Lower leg skin (tissue), 4 donors: ENCODE measurements at places on chromosomes 2 and 18.

- no peak for DNase-seq
Observed at GRCh38 chr18:77339093-77339492, 89.4 kb downstream of the GALR1 start.

GRCh38 chr2:20157193-20157891, 67.6 kb downstream of the SDC1 start:
- DNase-seq, result no peak

GRCh38 chr2:44275927-44276303, 635 bp downstream of the SLC3A1 start:
- DNase-seq, result no peak

GRCh38 chr2:136247204-136247950, 129.4 kb upstream of the CXCR4 start:
- DNase-seq, result no peak

DNA sequence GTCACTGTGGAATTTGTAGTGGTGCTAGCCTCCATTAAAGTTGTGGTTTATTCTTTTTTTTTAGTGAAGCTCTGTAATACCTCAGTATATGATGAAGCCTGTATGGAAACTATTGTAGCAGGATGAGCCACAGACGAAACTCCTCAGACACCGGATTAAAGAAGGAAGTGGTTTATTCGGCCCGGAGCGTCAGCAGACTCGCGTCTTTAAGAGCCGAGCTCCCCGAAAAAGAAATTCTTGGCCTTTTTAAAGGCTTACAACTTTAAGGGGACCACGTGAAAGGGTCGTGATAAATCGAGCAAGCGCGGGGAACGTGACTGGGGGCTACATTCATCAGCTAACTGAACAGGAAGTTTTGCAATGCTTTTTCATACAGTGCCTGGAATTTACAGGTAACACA, 8.1 kb upstream of the CCL20 start:
- DNase-seq, result no peak

DNA sequence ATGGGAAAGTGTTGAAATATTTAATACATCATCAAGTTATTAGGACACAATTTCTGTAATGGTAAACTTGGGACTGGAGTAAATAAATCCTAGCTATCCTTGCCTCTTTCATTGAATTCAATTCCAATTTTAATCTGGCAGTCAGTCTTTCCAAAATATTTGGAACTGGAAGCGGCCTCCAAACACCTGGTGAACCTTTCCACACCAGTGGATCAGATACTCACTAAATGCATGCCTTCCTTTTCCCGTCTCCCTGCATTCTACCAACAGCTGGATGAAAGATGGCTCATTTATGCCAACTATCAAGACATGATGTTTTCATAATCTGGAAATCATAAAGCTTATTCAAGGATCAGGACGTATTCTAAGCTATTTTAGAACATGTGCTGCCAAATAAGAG, 488.2 kb upstream of the SPHKAP start:
- no peak for DNase-seq

DNA sequence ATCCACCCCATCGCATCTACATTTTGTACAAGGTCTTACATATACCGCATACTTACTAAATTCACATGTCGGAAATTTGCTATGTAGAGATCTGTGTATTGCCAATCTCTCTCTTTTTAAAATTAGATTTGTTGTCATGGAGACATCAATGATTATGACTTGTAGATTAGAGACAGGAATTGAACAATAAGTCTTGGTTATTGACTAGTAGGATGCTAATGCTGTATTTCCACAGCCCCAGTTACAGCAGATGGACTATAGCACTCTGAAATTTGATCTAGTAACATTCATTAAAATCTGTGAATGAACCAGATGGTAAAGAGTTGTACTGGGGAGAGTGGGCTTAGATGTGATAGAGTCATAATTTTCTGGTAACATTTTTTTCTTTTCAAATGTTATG, 805.7 kb downstream of the SLC4A3 start:
- DNase-seq, result no peak

DNA sequence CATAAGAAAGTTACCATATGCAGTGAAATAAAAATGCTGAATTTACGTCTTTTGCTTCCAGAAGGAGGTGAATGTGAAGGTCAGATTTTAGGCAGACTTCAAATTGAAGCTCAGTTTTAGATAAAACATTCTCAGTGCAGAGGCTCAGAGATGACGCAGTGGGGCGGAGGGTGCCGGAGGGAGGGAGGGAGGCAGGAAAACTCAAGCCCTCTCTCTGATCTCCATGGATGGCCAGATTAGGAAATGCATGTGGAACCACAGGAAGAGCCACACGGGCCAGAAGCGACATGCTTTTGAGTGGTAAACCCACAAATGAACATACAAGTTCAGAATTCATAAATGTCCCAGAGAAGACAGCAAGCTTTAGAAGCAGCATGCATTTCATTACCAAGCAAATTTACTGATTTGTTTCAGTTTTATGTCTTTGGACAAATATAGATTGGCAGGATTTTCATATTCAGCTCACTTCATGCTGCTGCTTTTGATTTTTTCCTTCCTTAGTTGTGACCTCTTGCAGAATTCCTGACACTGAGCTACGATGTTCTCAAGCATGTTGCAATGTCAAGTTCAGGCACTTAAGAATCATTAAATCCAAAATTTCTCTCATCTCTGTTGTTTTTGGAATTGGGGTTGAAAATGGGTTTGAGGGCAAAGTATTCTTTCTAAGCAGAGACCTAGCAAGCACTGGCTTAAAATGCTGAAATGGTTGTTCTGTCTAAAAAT, 29.7 kb upstream of the APCDD1 start:
- no peak for DNase-seq

DNA sequence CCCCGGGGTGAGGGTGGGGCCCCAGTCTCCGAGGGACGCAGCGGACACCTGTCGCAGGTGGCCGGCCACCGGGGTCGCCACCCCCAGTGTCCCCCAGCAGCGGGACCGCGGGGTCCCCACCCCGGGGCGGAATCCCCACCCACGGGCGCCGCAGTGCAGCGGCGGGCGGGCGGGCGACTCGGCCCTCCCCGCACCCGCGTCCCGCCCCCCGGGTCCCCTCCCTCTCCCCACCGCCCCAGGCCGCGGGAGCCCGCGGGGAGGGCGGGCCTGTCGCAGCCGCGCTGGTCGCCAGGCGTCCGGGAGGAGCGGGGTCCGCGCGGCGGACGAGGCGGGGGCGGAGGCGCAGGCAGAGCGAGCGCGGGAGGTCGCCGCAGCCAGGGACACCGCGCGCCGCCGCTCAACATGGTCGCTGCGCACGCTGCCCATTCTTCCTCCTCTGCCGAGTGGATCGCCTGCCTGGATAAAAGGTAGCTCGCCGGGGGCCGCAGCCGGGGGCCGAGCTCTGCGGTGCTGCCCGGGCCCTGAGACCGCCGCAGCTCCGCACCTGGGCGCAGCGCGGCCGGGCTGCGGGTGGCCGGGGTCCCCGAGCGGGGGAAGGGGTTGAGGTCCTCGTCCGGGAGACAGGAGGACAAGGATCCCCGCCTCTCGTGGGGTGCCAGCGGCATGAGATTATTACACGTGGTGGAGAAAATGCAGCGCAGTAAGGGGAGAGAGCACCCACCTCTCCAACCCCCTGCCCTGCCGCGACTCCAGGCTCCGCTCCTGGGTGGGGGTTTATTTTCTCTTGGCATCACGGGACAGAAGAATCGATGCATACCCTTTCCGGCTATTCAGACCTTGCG, at the start of gene RAPGEF4:
Gene RAPGEF4, plus strand, starts transcription at position 264 of the 842 bp plus-strand sequence. Its CDS starts 139 bp downstream, at position 403.
- no peak for DNase-seq

- DNase-seq, result no peak
Observed at GRCh38 chr2:11410101-11410500, 55.9 kb downstream of the E2F6 start.

DNA sequence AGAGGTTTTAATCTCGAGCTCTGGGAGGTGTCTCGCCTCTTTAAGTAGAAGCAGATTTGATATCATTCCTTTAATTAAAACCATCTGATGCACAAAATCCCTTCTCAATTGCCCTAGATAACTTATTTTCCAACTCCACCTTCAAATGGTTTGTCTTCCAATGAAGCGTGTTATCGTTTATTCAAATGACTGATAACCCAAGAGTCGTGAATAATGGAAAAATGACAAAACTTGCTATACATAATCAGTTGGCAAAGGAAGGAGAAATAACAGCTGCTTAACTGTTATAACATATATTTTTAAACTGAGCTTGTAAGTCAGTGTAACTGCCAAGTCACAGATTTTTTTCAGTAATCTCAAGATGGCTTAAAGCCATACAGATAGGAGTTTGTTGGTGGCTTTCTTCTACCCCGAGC, 144.6 kb downstream of the QPCT start:
- DNase-seq, result no peak

- no peak for DNase-seq
Observed at GRCh38 chr2:222854773-222855700, 5.8 kb upstream of the ACSL3 start.

DNA sequence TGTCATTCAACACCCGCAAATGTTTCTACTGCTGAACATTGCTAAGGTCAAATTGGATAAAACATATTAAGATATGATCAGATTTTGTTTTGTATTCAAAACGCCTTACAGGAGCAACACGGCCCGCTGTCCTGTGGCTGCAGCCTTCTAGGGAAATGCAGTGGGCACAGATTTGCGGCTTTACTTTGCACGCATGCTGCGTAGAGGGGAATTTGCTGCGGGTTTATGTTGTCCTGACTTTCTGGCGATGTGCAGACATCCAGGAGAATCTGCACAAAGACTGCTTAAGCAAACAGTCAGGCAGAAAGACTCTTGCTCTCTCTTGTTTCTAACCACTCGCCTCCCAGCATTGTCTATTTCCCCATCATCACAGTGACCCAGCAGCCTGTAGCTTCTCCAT, 88.3 kb downstream of the LRRC30 start:
- no peak for DNase-seq

DNA sequence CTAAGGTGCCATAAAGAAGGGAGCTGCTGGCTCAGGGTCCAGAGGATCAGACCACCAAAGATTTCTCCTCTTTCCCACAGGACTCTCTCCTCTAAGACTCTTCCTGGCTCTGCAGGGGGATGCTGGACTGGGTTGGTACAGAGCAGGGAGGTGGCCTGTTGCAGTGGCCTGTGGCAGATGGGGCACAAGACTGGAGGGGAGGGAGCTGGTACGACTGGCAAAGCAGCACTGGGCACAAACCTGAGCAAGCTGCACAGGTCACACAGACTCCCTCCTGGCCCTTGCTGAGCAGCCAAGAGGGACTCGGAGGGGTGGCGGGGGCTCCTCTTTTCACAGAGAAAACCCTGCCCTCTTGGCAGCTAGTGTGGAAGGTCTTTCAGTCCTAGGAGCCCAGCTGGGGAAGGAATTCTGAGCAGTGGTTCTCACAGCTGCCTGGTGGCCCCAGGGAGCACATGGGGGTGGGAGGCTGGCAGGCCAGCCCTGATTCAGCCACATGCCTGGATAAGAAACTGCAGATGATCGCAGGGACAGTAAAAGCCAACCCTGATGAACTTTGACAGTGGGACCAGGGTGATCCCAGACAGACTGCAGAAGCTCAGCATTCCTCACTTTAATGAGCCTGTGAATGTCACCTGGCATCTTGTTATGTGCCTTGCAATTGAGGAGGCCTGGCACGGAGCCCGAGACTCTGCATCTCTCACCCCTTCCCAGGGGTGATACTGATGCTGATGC, 32.5 kb upstream of the ACAA2 start:
- no peak for DNase-seq

- DNase-seq, result no peak
Observed at GRCh38 chr2:240722796-240723735, 31.4 kb downstream of the AQP12A start.

DNA sequence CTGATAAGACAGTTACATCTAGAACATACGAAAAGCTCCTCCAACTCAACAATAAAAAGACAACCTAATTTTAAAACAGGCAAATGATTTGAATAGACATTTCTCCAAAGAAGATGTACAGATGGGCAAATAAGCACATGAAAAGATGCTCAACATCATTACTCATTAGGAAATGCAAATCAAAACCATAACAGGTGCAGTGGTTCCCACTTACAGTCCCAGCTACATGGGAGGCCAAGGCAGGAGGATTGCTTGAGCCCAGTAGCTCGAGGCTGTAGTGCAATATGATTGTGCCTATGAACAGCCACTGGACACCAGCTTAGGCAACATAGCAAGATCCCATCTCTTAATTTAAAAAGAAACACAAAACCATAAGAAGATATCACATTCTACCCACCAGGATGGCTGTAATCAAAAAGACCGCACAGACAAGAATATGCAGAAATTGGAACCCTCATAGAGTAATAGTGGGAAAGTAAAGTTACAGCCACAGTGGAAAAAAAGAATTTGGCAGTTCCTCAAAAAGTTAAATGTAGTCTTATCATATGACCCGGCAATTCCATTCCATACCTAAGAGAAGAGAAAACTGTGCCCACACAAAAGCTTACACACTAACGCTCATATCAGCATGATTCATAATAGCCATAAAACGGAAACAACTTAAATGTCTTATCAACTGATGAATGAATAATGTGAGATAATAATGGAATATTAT, 30.5 kb upstream of the ARMC9 start:
- DNase-seq, result no peak

DNA sequence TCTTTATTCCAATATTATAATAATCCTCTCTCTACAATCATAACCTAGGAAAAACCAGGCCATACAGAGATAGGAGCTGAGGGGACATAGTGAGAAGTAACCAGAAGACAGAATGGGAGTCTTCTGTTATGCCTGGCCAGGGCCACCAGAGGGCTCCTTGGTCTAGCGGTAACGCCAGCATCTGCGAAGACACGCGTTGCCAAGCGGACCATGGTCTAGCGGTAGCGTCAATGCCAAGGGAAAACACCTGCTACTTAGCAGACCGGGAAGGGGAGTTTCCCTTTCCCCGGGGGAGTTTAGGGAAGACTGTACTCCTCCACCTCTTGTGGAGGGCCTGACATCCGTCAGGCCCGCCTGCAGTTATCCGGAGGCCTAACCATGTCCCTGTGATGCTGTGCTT, 36.6 kb downstream of the ARL6IP6 start:
- DNase-seq, result no peak
